A673 (cell line): ENCODE measurements at places on chromosomes 11 and 22.

DNA sequence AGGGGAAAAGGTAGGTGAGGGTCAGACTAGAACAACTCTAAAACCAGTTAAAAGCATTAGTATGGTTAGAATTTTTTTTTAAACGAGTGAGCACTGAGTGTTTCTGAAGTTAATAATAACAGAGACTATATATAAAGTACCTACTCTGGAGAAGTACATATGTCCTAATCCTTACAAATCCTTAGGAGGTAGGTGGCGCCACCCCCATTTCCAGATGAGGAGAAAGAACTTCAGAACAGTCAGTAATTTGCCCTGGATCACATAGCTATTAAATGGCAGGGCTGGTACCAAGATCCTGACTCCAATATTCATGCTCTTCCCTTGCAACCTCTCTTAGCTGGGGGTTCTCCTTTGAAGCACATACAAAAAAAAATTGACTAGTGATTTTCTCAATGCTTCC, 80.5 kb downstream of the CLPB start:
- DNase-seq: peak; percentile 61

DNA sequence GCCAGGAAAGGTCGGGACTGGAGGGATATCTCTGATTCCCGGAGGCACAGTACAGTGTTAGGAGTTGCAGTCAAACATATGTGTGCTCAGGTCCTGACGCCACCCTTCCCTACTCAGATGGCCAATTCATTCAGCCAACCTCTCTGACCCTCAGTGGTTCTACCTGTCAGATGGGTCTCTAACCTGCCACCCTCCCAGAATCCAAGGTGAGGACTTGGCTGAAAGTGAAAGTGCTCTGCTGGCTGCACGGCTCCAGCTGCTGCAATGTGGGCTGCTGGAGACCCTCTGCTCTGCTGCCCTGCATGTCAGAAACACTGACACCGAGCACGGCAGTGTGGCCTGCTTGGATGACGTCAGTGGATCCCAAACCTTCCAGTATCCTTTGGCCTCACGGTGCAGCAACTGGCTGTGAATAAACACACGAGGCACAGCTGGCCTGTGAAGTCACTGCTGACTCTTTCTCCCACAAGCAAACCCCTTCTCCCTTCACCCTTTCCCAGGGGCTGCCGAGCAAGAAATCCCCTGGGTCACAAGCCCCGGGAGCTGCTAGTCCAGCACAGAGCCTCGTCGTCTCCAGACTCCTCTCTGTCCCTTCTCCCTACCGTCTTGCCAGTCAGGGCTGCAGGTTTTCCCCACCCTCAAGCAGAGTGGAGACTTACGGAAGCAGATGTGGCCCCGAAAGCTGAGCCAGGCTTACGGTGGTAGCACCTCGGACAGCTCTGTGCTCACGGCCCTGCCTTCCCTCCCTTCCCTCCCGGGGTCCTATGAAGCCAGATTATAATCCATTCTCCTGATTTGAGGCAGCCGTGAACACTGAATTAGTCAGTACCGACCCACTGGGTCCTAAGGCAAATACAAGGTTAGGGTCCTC, 24.3 kb downstream of the KIAA0930 start:
- DNase-seq: no peak

GRCh38 chr11:90294526-90294925, 71.7 kb upstream of the CHORDC1 start:
- no peak for DNase-seq

DNA sequence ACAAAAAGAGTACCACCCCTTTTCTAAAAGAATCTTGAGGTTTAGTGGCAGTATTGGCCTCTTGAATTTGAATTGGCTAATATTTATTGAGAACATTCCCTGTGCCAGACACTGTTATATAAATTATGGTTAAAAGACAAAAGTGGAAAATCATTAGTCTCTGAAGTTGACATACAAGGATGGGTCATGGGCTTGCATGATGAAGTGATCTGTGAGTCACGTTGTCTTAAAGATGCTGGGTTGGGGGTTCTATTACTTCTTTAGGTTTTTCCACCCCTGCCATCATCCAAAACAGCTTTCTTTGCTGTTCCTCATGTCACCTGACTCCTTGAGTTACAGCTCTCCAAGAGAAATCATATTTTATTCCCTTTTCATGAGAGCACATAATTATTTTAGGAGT, 85.0 kb downstream of the CD44 start:
- DNase-seq: no peak

- DNase-seq: no peak
These were observed 22.1 kb downstream of the FLI1 start for GRCh38 chr11:128715691-128716561.

GRCh38 chr11:2789791-2790567, 90.2 kb upstream of the KCNQ1OT1 start:
- no peak for DNase-seq

- DNase-seq: peak; percentile 74
These were observed at the start of gene PLCB3 for GRCh38 chr11:64251016-64251752. PLCB3 (plus strand) TSS chr11:64251530; CDS start chr11:64251650, 120 bp downstream.

DNA sequence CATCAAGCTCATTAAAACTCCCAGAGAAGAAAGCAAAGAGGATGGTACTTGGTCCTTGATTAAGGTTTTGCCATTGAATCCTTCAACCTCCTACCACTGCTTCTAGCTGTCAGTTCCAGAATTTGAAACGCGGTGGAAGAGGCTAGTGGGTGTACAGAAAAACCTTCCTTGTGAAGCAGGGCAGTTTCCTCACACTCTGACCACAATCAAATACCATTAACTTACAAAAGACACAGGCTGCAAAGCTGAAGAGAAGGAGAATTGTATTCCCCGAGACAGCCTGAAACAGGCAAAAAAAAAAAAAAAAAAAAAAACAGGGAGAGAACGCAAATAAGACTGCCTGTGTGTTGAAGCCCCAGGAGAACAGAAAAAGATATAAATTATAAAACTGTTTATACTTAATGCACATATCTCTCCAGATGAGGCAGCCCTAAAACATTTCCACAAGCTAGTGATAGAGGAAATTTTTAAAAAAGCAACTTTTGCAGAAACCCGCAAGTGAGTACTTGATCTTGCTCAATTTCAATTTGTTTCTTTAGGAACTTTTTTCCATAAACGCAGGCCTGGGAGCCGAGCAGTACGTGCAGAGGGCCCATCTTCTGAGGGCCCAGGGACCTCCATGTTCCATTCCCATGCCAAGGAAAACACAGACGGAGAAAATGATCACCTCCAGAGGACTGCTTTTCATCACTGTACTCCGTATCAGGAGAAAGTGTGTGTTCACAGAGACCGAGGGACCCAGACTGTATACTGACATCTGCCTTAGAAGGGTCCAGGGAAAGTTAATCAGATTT, 218.7 kb upstream of the BLID start:
- no peak for DNase-seq

GRCh38 chr11:70501933-70502540, 103.7 kb downstream of the CTTN start:
- no peak for DNase-seq

GRCh38 chr22:37448516-37449127, 21.3 kb upstream of the ELFN2 start:
- DNase-seq: no peak

- peak; percentile 58 for DNase-seq
These were observed 169.9 kb downstream of the CTTN start for GRCh38 chr11:70568035-70568813.

- DNase-seq: peak; percentile 52
These were observed at the start of gene GRIA4 for GRCh38 chr11:105609832-105610781. GRIA4 (plus strand) TSS chr11:105610073; CDS start chr11:105610998, 925 bp downstream.

- peak; percentile 76 for DNase-seq
These were observed 6.7 kb upstream of the AHNAK start for GRCh38 chr11:62553080-62553838.

GRCh38 chr11:118057251-118058145, 19.4 kb upstream of the TMPRSS4 start:
- DNase-seq: no peak

DNA sequence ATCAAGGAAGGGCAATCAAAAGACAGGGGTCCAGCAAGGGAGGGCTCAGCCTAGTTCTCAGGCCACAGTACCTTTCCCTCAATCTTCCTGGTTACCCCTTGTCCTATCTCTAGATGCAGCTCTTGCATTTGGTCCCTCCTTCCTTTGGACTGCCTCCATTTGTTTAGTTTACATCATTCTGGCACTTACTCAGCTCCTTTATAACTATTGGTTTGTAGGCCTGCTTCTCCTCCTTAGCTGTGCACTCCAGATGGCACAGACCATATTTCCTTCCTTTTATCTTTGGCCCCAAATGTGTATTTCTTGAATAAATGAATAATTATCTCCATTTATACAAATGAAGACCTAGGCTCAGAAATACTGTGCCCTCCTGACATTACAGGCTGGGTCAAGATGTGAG, 92.3 kb upstream of the AMOTL1 start:
- no peak for DNase-seq

- DNase-seq: peak; percentile 63
These were observed 3.2 kb downstream of the ARVCF start for GRCh38 chr22:20013382-20013871.

DNA sequence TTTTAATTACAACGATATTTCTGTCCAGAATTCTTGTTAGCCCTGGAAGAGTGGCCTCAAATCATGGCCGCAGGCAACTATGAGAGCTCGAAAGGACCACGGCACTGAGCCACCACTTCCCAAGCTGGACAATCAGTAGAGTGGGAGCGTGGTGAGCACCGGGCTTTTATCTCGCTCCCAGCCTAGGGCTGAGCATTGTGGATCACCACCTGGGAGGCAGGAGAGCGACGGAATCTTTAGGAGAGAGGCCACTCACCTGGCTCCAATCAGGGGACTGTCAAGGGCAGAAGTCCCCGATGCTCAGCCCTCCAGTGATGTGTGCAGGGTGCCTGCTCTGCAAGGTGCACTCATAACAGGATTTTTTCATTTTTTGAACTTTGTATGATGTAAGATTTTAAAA, 377.1 kb upstream of the B3GAT1 start:
- no peak for DNase-seq

GRCh38 chr11:23063276-23063675, 203.0 kb upstream of the CCDC179 start:
- DNase-seq: no peak

- DNase-seq: no peak
These were observed 181.5 kb downstream of the CWF19L2 start for GRCh38 chr11:107276077-107276476.

GRCh38 chr11:24589064-24589463, 92.2 kb downstream of the LUZP2 start:
- DNase-seq: no peak

DNA sequence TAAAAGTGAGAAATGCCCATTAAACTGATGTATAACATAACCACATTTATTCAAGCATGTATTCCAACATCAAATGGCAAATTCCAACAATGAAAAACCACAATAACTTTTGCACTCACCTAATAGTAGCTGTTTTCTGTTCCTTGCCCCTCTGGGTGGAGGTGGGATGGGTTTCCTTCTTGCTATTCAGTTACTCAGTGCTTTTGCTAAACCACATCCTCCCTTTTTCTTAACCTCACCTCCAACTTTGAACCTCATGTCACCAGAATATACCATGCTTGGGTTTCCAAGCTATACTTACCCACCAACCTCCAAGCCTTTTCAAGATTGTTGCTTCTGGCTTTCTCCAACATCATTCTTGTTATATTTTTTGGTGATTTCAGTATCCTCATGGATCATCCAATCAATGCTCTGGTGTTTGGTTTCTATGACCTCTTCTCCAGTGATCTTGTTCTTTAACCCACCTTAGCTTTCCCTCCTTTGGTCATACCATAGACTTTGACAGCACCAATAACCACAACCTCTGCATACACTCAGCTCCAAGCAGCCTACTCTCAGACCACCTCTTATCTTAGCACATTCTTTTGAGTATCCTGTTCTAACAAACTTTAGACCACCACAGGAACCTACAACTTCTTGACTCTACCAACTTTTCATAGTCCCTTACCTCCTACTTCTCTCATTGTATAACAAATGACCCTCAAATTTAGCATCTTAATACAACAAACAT, 3.2 kb upstream of the CCDC15 start:
- no peak for DNase-seq

GRCh38 chr11:133305208-133305956, 226.9 kb downstream of the OPCML start:
- DNase-seq: no peak

DNA sequence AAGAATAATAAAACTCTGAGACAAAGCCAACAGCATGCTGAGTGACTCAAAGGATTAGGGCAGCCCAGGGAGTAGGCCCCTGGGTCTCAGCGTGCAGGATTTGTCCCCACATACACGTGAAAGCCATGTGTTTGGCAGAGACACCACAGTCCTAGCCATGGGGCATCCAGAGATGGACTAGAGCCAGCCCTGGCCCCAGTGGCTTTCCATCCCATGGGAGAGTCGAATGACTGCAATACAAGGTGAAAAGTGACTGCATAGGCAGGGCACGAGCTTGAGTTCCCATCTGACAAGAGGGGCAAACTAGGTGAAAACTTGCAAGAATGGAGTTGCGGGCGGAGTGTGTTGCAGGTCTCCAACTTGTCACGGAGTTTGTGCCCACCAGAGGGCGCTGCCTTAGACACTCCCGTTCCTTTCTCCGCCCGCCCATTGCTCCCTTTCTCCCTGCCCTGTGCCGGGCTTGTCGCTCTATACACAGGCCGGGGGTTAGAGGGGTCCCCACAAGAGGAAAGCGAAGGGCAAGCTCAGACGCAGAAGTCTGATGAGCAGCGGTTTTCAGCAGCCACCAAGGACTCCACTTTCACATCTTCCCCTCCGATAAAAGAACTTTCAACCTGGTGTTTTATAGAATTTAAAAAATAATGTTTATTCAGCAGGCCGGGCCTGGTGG, 24.2 kb downstream of the TSKU start:
- DNase-seq: peak; percentile 95

GRCh38 chr22:35642305-35642741, 5.9 kb upstream of the APOL6 start:
- no peak for DNase-seq

- no peak for DNase-seq
These were observed 93.6 kb downstream of the CTTN start for GRCh38 chr11:70491696-70492472.

GRCh38 chr11:68976095-68976494, 4.7 kb downstream of the MRGPRD start:
- no peak for DNase-seq

GRCh38 chr22:45278125-45278524, 6.6 kb upstream of the UPK3A start:
- DNase-seq: no peak

DNA sequence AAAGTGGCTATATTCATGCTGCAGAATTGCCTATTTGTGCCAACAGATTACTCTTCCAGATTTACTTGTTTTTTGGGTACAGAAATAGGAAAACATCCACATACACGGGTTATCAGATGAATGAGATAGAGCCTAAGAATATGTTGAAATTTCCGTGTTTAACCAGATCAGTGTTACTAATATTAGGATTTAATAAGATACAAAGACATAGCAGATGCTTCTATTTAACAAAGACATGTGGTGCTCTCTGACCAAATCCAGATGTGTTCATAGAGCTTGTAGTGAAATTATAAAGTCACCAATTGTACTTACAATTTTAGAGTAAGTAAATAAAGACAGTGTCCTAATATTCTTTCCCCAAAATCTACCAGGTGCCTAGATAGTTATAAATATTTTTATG, 208.0 kb downstream of the CASP12 start:
- DNase-seq: no peak

DNA sequence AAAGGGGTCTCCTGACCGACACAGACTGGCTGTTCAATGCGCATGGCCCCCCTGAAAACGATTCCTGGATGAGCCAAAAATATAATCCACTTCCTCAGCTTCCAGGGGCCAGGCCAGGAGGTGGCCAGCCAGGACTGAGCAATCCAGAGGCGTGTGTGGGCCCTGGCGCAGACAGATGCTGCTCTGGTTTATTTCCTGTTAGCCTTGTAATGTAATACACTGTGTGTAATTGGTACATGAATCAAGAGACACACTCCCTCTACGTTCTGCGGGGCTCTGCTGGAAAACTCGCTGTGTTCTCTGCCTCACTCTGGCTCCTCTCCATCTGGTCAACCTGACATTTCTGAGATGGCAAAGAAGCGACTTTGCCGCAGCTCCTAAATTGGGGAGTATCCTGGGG, 26.3 kb upstream of the ISX start:
- DNase-seq: no peak
